HCT116 (cell line): ENCODE measurements at places on chromosomes 6 and 20. TPM values are rescaled to one million over a fixed set of nuclear protein-coding genes. Genes with fewer than 3 reads are reported as not detected.

- no peak for DNase-seq
These were observed 27.9 kb downstream of the MOCS1 start for GRCh38 chr6:39906318-39906761.

DNA sequence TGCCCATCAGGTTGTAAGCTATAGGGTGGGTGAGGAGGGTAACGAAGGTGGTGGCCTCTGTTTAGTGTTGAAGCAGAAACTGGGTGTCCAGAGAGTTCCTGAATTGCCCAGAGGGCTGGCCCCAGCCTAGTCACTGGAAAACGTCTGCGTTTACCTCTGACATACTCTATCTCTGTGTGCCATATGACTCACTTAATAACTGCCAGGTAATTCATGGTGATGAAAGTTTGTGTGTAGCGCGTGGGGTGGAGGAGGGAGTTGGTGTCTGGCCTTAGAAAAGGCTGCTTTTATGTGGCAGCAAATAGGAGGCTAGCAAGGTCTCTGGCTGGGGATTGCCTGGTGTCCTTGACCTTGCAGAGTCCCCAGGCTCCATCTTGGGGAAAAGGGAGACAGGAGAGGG, 47.3 kb downstream of the SLC35D3 start:
- DNase-seq = no peak

- DNase-seq = no peak
These were observed 5.1 kb downstream of the TP53RK start for GRCh38 chr20:46683939-46684750.

GRCh38 chr20:953742-954141, 37.6 kb upstream of the ANGPT4 start:
- DNase-seq = peak; percentile 48

- no peak for DNase-seq
These were observed 11.5 kb downstream of the NFKBIL1 start for GRCh38 chr6:31558631-31559500.

GRCh38 chr6:28224131-28225055, 682 bp upstream of the ZSCAN9 start:
- DNase-seq = no peak

DNA sequence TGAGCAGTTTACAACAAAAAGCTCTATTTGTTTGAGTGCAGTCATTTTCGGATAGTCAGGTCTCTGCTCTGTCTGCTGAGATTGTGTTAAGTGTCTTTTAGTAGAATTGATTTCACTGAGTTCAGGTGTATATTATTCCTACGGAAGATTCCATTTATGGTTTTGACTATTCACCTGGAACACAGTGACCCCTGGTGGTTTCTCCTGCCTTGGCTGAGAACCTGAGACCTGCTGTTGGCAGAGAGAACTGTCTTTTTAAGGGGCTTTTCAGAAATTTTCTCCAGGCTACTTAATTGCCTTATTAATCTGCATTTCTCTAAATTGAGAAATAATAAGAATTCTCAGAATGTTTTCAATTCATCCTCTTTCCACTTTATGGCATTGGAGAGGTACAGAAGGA, 508.0 kb downstream of the TBC1D32 start:
- DNase-seq = peak; percentile 53

DNA sequence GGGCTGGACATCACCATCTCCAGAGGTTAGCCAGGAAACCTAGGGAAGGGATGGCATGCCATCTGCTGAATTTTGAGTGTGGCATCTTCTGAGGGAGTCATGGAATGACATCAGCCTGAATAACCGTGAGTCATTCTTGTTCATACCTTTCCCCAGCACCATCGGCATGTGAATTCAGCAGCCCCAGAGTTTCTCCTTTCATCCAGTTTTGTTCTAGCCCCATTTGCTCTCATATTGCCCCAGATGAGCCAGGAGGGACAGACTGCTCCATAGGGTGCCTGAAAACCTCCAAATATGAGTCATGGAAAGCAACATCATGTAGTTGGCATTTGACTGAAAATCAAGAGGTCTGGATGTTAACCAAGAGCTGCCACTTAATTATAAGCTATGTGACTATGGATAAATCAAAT, 219.2 kb upstream of the SGK1 start:
- DNase-seq = peak; percentile 92

DNA sequence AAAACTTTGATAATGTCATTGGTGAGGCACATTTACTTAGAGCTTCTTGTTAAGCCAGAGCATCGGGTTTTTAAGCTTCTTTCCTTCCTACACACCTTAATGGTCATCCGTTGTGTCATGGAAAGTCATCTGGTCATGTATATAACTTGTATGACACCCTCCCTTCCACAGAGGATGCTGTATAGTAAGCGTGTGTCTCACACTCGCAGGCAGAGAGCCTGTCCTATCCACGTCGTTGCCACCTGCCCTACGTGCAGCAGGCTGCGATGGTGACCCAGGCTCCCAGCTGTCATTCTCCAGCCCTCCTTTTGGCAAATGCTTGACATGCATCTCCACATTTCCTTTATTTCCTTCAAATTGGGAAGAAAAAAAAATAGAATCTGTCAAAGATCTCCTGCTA, 85.6 kb downstream of the MYB start:
- DNase-seq = no peak

DNA sequence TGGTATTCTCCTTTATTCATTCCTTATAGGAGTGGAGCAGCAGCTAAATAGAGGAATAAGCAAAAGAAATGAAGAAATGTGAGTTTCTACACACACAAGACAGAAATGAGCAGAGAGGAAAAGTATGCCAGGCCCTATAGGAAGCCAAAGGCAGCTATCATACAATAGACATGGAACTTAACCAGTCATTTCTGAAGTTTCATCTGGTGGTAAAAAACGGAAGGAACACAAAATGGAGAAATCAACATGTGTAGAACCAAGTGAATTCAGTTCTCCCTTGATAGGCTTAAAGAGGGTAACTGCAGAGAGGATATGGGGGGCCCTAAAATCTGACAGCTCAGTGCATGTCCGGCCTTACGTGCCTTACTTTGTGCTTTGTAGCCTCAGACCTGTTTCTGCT, 44.6 kb downstream of the TSBP1 start:
- DNase-seq = no peak

DNA sequence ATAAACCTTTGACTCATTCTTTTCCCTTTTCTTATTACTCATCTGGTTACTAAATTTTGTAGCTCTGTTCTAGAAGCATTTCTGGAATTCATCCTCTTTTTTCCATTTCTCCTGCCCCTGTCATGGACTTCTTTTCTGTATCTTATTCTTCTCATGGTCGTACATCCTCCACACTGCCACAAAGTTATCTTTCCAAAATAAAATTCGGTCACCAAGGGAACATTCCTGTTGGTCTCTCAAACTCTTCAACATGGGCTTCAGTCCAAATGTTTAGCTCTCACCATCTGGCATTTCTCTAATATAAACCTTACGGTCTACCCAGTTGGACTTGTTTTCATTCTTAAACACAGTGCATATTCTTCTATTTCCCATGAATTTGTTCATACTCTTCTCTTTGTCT, 428.8 kb upstream of the ID4 start:
- DNase-seq = no peak

DNA sequence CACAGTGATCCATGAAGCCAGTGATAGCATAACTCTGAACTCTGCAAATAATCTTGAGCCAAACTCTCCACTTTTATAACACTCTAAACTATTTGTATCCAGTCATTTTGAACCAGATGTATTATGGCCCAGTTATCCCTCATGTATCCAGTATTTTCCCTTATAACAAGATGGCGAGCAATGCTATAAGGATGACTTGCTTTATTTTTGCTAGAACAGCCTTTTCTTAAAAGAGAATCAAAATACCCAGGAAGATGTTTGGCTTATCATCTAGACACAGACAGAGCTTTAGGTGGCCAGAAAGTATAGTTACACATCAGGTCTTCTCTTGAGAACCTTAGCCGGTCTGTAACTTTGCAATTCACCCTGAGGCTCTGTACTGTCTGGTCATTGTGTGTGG, 81.0 kb downstream of the DOK5 start:
- no peak for DNase-seq

Gene BPI
- total RNA-seq = not detected

Gene TFAP2C
- total RNA-seq = 6.9 TPM

Gene BHLHE23
- not detected for total RNA-seq

Gene ACSS1
- total RNA-seq = 0.27 TPM

Gene ZKSCAN3
- 11.2 TPM for total RNA-seq
